Occipital lobe (tissue), 3 donors: ENCODE measurements at places on chromosomes 16 and 17. TPM values are rescaled to one million over a fixed set of nuclear protein-coding genes. Genes with fewer than 3 reads are reported as not detected.

The CD300LB gene
- total RNA-seq: not detected

- DNase-seq: no peak
Measured at GRCh38 chr16:3486506-3487215, 8.6 kb downstream of the C16orf90 start.

DNA sequence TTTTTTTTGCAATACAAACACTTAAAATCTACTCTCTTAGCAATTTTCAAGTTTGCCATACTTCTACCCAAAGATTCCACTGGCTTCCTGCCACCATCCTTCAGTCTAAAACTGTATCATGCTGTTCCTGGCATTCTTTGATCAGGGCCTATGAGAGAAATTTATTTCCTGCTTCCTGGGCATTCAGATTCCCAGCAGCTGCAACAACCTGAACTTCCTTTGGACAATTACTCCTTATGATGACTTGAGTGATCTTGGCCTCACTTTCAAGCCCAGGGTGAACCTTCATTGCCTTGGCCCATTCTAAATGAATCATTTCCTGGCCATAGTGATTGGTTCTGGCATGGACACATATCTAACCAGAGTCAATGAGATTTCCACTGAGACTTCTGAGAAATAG lies 18.0 kb upstream of the MON1B start:
- no peak for DNase-seq

DNA sequence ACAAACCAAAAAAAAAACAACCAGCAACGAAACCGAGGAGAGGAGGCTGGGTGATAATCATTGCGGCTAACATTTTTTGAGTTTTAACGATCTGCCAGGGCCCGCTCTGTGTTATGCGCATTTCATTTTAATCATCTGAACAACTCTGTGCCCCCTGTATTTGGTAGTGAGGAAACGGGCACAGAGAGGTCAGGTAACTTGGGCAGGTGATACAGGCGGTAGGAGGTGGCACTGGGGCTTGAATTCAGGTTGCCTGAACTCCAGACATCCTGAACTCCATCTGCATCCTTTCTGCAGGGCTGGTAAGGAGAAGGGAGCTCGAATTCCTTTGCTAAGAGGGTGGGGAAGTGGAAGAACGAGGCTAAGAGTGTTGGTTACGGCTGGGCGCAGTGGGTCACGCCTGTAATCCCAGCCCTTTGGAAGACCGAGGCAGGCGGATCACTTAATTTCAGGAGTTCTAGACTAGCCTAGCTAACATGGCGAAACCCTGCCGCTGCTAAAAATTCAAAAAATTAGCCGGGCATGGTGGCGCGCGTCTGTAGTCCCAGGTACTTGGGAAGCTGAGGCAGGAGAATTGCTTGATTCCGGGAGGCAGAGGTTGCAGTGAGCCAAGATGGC lies 1.1 kb downstream of the CLUAP1 start:
- DNase-seq: no peak

DNA sequence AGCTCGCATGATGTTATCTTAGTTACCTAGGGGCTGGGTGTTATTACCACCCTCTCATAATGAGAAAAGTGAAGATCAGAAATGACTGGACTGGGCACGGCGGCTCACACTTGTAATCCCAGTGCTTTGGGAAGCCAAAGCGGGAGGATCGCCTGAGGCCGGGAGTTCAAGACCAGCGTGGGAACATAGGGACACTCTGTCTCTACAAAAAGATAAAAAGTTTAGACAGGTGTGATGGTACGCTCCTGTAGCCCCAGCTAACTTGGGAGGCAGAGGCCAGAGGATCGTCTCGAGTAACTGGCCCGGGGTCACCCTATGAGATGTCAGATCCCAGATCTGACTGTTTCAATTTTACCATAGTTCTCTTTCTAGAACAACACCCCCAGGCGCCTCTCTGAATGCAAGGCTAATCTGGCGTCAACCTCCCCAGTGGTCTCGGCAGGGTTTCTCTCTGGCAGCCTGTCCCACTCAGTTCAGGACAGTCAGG lies 1.9 kb upstream of the CCDC102A start:
- no peak for DNase-seq

The TSPOAP1 gene
- 30.1 TPM for total RNA-seq

GRCh38 chr16:74297145-74297665 lies 591 bp downstream of the PSMD7 start:
- DNase-seq: no peak
